ENCODE measurements at places on chromosomes 3 and 15.

DNA sequence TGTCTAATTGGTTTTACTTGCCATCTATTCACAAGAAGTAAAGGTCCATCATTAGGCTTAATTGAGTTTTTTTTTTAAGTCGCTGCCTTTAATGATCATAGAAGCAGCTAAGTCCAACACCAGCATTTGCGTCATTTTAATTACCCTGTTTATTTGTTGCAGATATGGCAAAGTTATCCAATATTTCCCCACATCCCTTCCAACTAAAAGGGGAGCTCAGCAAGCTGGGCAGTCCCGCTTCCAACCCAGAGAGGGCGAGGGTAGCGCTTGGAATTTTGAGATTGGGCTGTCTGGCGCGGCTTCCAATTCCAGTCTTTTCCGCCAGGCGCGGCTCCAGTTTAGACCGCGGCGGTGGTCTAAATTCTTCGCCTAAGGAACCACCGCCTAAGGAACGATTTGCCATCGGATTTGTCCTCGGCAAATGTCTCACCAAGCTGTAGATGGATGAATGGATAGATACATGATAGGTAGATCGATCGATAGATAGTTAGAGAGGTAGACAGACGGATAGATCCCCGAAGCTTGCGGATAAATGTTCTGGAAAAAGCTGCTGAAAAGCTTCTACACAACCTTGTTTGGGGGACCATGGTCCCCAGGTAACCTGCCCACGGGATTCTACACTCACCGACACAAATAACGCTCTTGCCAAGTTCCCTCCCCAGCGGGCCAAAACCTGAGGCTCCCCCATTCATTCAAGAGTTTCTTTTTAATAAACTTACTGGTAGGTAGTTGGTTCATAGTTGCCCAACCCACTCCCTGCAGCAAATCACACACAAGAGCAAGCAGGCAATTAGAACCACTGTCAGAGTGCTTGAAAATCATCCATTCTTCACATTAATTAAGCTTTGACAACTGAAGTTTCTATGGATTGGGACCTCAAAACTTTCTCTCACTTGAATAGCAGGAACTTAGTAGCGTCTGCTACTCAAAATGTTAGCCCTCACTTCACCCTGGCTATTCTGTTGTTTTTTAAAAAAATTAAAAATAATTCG lies 49.1 kb downstream of the ZIC4 start:
- no peak for DNase-seq

- DNase-seq, result no peak
Observed at GRCh38 chr3:75176937-75177336, 487.2 kb upstream of the FRG2C start.

GRCh38 chr3:169596126-169596525 lies 67.4 kb downstream of the MECOM start:
- DNase-seq, result no peak

GRCh38 chr15:67641453-67641852 lies 99.0 kb downstream of the MAP2K5 start:
- no peak for DNase-seq

DNA sequence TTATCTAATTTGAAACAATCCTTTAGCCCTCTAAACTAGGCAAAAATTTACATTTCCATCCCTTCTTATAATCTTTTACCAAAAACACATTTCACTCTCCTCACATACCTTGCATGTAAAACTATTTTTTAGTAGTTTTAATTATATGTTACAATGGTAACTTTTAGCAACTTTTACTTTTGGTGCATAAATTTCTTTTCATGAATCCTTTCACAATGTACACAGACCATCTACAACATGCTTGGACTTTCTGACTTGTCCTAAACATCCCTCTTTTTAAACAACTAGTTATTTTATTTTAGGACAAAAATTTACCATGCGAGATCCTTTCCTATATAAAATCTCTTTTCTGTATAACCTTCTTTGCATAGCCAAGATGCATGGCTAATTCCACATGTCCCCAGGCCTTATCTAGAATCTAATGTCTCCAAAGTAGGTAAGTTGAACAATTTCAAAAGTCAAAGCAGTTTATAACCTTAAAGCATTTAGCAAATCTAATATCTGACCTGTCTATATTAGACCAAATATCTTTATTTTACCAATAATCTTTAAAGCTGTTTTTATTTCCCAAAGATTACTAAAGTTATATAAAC lies 14.4 kb upstream of the ALDH1L1 start:
- no peak for DNase-seq

DNA sequence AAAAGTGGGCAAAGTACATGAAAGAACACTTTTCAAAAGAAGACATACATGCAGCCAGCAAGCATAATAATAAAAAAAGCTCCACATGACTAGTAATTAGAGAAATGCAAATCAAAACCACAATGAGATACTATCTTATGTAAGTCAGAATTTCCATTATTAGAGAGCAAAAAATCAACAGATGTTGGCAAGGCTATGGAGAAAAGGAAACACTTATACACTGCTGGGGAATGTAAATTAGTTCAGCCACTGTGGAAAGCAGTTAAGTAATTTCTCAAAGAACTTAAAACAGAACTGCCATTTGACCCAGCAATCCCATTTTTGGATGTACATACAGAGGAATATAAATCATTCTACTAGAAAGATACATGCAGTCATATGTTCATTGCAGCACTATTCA lies 360.7 kb downstream of the NSUN3 start:
- no peak for DNase-seq

DNA sequence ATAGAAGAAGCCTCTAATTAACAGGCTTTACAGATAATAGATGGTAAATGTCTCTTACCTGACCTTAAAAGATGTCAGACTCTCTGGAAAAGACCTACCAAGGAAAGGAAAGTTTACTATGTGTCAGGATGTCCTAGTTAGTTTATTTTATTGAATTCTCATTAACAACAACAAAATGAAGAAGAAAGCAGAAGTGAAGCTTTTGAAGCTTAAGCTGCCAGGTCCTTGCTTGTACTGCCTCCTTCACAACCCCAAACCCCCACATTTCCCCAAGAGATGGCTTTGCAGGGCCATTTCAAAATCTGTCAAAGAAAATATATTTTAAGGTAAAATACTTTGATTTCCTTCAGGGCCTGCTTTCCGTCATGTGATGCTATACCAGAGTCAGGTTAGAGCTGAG lies 798.4 kb downstream of the TUSC7 start:
- DNase-seq, result no peak

GRCh38 chr3:192026661-192027060 lies 565.7 kb downstream of the PYDC2 start:
- no peak for DNase-seq

DNA sequence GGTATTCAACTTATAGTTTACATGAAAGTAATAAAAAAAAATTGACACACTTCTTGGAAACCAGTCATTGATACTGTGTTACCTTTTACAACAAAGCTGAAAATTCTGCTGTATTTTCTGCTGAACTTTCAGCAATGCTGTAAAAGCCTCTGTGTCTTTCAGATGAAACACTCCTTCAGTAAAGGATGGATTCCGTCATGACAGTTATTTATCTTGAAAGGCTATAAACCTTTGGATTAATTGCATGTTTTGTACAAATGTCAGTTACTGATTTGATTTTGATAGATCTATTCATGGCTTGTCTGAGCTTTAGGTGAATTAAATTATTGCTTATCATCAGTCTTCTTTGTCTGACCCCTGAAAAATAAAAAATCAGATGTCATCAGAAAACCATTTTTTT lies 355.1 kb downstream of the NAALADL2 start:
- DNase-seq, result no peak

GRCh38 chr3:167978071-167978470 lies 117.7 kb downstream of the GOLIM4 start:
- no peak for DNase-seq

DNA sequence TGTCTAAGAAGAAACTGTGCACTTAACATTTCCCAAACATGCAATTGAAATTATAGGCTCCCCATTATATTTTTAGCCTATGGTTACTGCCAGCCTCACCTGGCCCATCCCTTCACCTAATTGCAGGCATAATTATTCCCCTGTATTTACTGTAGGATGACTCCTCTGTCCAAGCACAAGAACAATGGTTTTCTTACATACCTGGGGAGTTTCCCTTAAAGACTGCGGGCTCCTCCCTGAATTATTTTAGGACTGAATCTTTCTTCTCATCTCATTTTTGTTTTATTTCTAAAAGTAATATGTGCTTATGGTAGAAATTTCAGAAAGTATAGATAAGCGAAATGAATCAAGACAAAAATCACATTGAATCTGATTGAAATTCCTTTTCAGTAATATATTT lies 11.4 kb downstream of the TM4SF1 start:
- DNase-seq, result no peak

GRCh38 chr3:154050766-154051165 lies 70.4 kb upstream of the ARHGEF26 start:
- DNase-seq, result no peak

DNA sequence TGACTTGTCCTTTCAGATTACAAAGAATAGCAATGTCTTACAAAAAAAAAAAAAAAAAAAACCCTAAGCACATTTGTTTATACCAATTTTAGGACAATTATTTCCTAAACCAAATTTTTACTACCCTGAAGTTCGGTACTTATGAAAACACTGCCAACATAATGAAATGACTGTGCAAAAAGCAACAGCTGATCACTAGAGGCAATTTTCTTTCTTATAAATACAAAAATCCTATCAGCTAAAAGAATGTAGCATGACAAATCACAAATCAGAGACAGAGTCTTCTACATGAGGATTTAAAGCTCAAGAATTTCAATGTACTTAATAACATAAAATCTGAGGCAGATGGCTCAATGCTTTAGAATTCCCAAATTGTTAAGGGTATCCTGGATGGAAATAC lies 191.8 kb downstream of the MAGI1 start:
- DNase-seq, result no peak

GRCh38 chr3:40258555-40258954 lies 51.0 kb upstream of the EIF1B start:
- DNase-seq, result no peak

DNA sequence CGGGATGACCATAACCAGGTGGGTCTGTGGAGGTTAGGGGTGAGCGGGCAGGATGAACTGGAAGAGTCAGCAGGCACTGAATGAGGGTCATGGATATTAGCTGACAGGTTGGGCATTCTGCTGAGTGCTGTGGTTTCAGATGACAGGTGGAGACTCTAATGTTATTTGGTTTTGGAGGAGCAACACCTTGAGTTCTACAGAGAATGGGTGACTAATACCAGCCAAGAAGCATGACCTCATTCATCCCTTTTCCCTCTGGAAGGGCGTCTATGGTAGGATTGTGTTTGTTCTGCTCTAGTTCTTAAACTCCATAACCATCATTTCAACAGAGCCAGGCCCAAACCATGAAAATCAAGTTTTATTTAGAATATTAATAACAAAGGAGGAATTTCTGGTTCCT lies 550.7 kb upstream of the LMCD1 start:
- DNase-seq, result no peak

DNA sequence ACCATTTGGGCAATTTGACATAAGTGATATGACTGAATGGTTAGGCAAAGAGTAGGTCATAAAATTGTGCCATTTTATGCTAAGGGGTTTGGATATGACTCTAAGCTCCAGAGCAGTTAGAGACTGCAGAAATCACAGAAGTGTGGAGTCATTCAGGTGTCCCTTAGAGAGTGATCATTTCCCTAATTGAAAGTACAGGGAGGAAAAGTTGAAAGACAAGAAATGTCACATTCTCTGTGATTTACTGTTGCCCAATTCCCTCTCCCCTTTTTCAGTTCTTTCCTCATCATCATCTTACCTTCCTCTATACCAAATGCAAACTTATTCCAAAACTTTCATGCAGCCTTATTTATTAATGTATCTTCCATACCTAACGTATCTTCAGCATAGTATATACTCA lies 2.7 kb upstream of the GOLGB1 start:
- DNase-seq, result no peak

DNA sequence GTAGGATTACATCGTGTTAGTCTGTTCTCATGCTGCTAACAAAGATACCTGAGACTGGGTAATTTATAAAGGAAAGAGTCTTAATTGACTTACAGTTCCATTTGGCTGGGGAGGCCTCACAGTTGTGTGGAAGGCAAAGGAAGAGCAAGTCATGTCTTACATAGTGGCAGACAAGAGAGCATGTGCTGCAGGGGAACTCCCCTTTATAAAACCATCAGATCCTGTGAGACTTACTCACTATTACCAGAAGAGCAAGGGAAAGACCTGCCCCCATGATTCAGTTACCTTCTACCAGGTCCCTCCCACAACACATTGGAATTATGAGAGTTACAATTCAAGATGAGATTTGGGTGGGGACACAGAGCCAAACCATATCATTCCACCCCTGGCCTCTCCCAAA lies 3.4 kb downstream of the SLC25A26 start:
- DNase-seq, result no peak

DNA sequence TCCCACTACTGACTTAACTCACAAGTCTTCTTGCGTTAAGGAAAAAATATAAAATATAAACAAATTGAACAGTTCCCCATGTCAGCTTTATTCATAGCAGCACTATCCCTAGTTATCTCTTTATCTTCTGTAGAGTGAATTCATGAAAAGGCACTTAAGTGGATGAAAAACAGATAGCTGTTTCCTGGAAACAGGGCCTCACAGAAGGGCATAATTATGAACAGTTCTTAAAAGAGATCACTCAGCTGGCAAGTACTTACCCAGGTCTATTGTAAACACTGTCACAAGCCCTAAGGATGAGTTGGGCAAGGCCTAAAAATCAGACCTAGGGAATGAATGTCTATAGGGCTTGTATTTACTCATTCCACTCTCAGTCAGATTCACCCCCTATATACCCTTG lies 10.7 kb downstream of the MB21D2 start:
- DNase-seq, result no peak

DNA sequence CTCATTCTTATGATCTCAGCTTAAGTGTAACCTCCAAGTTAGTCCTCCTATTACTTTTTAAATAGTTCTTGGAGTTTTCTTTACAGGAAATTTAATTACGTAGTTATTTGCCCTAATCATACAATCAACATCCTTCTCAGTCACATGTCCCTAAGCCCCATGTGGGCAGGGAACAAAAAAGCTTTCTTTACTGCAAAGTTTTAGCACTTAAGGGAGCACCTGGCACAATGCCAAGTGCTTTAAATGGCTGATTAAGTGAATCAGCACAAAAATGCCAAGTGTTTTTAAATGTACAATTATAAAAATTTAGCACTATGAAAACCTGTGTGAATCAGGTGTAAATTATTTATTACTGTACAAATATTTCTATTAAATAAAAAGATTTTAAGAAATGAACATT lies 445.3 kb downstream of the C3orf38 start:
- DNase-seq, result no peak

- no peak for DNase-seq
Observed at GRCh38 chr3:169579116-169579710, 84.3 kb downstream of the MECOM start.

GRCh38 chr3:4772171-4772804 lies 206.9 kb upstream of the BHLHE40 start:
- DNase-seq, result no peak

Data from cortex of kidney (tissue), 1 donor.